T-helper 2 cell treated with Interferon-gamma antibody and Interleukin-4, amounts not matched to agents 5 μg/mL and 100 μg/mL, for 36 hours (primary cell): ENCODE measurements at places on chromosomes 12 and 14.

- DNase-seq = peak; percentile 85
Measured at GRCh38 chr12:124992874-124993625, 395 bp upstream of the BRI3BP start.

DNA sequence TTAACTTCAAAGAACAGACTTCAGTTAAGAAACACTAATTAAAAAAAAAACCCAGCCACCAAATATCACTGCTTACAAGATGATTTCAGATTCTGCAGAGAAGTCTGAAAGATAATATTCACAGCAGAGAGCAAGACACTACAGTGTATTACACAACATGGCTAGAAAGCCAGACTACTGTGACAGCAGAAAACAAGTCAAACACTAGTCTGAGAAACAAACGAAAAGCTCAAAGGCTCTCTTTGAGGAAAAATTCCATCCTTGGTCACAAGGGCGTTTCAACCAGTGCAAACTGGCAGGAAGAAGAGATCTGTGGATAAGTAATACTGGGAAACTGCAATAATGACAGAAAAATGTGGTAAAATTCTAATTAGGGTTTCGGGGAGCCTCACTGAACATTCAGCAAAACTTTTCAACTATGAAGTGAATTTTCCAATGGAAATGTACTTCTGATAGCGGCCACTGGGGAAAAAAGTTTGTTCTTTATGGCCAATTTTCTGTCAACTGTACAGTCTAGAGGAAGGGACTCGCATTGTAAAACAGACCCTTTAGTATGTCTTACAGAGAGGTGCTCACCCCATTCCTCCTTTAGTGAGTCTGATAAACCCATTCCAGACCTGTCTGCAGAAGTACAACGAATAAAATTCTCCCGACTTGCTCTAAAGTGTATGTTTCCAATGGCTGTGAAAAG lies 50.4 kb downstream of the ACADS start:
- no peak for DNase-seq

DNA sequence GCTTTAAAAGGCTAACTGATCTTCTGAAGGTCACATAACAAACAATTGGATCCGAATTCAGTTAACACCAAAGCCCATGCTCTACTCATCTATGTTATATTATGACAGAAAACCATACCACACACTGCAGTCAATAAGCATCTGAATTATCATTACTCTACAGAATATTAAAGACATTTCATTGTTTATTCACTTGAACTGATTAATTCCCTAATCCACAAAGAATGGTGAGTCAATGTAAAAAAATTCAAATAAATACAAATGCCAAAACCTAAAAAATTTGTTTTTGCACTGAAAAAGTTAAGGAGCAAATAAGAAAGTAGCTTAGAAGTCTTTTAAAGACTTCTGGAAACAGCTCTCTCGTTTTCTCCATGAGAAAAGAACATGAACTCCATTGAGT lies 13.7 kb downstream of the NID2 start:
- DNase-seq = no peak

GRCh38 chr12:16844875-16845274 lies 238.9 kb upstream of the LMO3 start:
- DNase-seq = no peak

DNA sequence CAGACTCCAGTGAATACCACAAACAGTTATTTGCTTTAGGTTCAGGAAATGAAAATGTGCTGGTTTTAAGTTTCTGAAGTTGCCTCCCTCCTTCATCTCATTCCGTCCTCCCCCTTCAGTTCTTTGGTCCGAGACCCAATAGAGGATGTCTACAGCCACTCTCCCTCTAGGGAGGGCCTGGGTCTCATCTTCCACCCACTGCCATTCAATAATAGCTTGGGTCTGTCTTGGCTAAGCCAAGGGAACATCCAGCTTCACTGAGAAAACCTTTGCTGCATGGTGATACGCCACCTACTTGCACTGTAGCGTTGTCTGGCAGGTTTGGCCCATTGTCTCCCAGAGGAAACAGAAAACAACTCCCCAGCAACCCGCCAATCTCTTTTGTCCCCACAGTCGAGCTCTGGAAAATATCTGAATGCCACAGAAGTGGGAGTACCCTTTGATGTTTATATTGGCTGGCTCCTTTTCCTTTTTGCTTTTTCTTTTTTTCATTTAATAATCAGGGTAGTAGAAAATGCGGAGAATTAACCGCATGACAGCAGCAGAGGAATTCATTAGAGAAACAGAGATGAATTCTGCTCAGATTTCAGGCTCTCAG lies 380.1 kb downstream of the RAD51B start:
- no peak for DNase-seq

DNA sequence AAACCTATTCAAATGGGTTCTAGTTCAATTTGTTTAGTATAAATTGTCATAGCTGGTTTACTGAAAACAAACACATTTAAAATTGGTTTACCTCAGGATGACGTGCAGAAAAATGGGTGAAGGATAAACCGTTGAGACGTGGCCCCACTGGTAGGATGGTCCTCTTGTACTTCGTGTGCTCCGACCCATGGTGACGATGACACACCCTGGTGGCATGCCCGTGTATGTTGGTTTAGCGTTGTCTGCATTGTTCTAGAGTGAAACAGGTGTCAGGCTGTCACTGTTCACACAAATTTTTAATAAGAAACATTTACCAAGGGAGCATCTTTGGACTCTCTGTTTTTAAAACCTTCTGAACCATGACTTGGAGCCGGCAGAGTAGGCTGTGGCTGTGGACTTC lies 8.3 kb downstream of the CALM1 start:
- DNase-seq = no peak

DNA sequence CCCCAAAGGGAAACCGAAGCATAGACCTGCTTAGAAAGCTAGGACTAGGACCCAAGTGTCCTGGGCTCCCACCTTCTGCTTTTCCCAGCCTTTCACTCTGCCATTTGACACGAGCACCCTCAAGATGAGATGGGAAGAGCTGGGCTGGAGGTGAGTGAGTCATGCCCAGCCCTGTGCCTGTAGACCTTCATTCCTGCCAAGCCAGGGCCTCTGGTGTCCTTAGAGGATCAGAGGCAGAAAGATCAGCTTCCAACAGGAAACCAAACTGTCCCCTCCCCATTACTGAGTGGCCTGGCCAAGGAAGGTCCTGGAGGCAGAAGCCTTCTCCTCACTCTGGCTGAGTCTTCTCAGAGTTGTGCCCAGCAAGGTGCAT lies 3.5 kb downstream of the TMEM63C start:
- DNase-seq = no peak

DNA sequence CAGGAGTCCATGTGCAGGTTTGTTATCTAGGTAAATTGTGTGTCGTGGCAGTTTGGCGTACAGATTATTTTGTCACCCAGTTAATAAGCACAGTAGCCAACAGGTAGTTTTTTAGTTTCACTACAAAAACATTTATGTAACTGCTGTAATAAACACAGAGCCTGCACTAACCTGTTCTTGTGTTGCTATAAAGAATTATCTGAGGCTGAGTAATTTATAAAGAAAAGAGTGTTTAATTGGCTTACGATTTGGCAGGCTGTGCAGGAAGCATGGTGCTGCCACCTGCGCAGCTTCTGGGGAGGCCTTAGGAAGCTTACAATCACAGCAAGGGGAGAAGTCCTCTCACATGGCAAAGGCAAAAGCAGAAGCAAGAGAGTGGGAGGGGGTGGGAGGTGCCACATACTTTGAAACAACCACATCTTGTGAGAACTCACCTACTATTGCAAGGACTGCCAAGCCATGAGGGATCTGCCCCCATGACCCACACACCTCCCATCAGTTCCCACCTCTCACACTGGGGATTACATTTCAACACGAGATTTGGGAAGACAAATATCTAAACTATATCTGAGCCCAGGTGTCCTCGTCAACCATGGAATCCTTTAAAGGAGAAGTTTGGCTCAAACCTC lies 266.4 kb upstream of the GRIP1 start:
- no peak for DNase-seq

GRCh38 chr14:101827286-101827685 lies 65.8 kb downstream of the PPP2R5C start:
- DNase-seq = no peak

GRCh38 chr12:6026998-6027397 lies 81.9 kb upstream of the ANO2 start:
- DNase-seq = no peak

DNA sequence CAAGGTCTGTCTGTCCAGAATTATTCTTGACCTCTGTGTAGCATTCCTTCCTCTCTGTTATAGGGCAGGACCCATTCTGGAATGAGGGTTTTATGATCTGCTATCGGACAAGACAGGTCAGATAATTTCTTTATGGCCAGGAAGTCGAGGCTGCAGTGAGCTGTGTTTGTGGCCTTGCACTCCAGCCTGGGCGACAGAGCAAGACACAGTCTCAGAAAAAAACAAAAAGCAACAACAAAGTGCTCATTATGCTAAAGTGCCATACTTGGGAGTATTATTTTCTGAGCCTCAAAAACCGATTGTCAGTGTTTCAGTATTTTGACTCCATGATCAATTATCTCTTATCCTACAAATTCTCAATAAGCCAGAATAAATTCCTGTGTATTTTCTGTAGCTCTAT lies 4.1 kb downstream of the CIPC start:
- no peak for DNase-seq

DNA sequence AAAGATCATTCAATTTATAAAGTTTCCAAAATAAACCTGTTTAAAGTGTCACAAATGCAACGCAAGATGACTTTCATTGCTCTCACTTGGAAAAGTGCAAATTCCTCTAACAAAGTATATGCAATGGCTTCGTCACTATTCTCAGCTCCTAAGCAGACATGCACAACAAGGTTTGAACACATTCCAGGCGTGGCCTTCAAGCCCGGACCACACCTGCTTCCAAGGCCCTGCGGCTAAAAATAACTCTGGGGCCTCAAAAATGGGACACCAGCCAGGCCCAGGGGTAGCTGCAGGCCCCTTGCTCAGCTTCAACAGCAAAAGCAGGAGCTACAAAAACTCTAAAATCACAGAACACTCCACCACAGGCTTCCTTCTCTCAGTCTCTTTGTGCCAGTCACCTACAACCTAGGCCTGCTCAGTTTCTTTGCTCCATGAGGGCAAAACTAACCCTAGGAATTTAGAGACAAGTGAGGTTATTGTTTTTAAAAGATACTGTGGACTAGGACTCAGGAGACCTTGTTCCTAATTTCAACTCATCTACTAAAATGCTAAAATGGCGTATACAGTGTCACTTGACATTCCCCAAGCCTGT lies 29.3 kb downstream of the DUSP16 start:
- no peak for DNase-seq

DNA sequence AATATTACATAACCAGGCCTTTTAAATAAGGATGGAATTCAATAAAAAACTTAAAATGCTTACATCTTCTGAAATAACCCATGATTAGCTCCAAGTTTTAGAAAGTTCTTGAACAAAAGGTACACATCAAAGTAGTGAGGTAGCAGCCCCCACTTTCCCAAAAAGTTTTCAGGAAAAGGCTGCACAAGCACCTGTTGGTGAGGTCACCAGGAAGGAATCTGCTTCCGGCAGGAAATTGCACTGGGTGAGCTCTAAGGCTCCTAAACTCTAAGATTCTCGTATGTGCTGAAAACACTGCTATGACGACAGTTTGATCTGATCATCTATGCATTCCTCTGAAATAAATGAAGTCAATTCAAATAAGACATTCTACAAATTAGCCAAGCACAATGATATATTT lies 34.3 kb upstream of the TTC7B start:
- DNase-seq = no peak

DNA sequence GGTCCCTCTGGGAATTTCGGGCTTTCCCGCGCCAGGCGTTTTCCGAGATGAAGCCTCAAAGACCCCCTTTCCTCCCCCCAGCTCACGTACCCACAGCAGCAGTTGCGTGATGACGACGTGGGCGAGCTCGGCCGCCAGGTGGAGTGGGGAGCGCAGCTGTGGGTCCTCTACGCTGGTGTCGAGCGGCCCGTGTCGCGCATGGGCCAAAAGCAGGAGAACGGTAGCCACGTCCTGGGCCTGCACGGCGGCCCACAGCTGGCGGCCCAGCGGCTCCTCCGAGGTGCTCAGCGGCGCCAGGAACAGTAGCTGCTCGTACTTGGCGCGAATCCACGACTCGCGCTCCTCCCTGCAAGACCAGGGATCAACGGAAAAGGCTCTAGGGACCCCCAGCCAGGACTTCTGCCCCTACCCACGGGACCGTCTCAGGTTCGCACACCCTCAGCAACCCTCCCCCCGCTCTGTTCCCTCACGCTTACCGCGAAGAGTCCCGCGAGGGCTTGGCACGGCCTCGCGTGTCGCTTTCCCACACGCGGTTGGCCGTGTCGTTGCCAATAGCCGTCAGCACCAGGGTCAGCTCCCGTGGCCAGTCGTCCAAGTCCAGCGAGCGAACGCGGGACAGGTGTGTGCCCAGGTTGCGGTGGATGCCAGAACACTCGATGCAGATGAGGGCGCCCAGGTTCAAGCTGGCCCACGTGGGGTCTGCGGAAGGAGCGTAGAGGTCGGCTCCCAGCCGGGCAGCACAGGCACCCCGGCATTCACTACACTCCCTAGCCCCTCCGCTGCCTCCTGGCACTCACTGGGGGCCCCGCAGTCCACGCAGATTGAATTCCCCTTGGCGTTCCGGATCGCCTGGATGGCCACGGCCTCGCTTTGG lies 11.4 kb downstream of the AGAP2 start:
- DNase-seq = no peak

- DNase-seq = no peak
Measured at GRCh38 chr14:97221572-97222285, 424.5 kb downstream of the VRK1 start.

GRCh38 chr12:31479516-31480210 lies 111.3 kb downstream of the DENND5B start:
- DNase-seq = no peak

- DNase-seq = no peak
Measured at GRCh38 chr12:104669089-104669721, 212.5 kb downstream of the CHST11 start.

GRCh38 chr12:14768823-14769405 lies 34.4 kb downstream of the WBP11 start:
- peak; percentile 40 for DNase-seq

DNA sequence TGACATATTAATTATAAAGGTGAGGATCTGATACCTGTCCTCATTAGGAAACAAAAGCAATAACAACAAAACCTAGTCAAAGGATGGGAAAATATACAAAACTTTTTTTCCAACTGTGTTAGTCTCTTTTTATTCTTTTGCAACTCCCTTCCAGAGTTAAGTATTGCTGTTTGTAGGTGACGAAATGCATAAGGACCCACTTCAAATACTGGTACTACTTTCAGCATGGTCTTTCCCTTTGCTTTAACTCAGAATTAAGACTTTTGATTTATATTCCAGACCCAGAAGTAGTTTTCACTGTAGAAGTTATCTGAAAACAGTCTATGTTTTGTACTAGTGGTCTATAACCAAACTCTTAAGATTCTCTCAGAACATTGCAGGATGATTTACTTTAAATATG lies 34.1 kb upstream of the ABCC9 start:
- no peak for DNase-seq

DNA sequence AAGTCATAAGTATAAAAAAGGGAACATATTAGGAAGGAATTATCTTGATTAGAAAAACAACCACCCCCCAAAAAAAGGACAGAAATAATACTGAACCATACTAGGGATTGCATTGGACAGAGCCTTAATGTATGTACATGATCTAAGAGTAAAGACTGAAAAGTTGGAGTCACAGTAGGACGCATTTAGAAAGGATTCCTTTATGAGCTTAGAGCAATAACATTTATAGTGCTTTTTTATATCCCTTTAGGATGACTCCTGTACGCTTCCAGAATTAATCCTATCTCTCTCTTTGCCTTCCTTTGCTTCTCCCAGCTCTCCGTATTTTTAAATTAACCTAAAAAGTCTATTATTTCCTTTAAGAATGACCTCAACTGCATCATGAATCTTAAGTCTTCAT lies 75.3 kb downstream of the PTPRR start:
- no peak for DNase-seq

- no peak for DNase-seq
Measured at GRCh38 chr12:91225316-91225715, 42.7 kb upstream of the DCN start.
